ENCODE measurements at places on chromosomes 6 and 20.

- no peak for DNase-seq
Measured at GRCh38 chr6:100445512-100445911, 19.2 kb downstream of the SIM1 start.

GRCh38 chr6:6592826-6593475 is 4.4 kb downstream of the LY86 start:
- no peak for DNase-seq

DNA sequence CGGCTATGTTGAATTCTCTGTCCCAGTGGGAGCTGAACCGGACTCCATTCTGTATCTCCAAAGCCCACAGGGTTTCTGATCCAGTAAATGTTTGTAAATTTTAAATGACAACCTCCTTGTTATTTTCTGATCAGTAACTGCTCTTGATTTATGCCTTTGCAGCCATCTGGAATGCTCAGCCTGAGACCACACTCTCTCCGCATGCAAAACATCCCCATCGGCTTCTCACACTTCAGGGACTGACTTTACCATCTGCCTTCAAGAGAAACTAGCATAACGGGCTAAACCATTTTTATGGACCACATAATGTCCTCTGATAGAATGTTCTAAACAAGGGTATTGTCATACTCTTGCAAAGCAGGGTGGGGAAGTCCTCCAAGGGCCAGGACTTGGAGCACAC is 94.5 kb upstream of the FOXQ1 start:
- DNase-seq, result no peak

GRCh38 chr20:17708675-17709360 is 9.1 kb downstream of the BANF2 start:
- DNase-seq, result no peak

GRCh38 chr6:56900784-56901183 is 54.1 kb upstream of the BEND6 start:
- DNase-seq, result no peak

- no peak for DNase-seq
Measured at GRCh38 chr6:127582777-127583462, 5.9 kb downstream of the C6orf58 start.

GRCh38 chr20:665276-665675 is 10.3 kb downstream of the SCRT2 start:
- DNase-seq, result no peak

GRCh38 chr6:35635601-35636597 is 52.8 kb downstream of the FKBP5 start:
- DNase-seq, result no peak

- DNase-seq, result no peak
Measured at GRCh38 chr20:22823119-22823518, 212.0 kb upstream of the SSTR4 start.

- no peak for DNase-seq
Measured at GRCh38 chr6:144268794-144269349, 16.3 kb upstream of the UTRN start.

GRCh38 chr20:57421253-57422220 is 30.3 kb downstream of the RBM38 start:
- DNase-seq, result no peak

GRCh38 chr6:119612176-119612891 is 262.8 kb upstream of the MAN1A1 start:
- DNase-seq, result no peak

DNA sequence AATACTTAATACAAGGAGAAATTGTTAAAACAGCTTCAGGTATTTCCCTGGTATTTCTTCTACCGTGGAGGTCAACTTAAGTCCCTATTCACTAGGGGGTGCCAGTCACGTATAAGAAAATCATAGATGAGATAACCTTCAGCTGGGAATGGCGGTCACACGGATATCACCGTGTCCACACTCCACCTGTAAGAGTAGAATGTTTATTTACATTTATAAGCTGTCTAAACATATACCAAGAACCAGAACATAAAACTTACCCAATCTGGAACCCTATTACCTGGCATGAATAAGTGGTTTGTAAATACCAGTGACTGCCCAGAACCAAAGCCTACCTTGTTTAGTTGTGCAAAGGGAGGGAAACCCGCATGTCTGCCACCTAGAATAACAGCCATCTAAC is 1.9 kb upstream of the ELOVL4 start:
- peak; percentile 47 for DNase-seq

DNA sequence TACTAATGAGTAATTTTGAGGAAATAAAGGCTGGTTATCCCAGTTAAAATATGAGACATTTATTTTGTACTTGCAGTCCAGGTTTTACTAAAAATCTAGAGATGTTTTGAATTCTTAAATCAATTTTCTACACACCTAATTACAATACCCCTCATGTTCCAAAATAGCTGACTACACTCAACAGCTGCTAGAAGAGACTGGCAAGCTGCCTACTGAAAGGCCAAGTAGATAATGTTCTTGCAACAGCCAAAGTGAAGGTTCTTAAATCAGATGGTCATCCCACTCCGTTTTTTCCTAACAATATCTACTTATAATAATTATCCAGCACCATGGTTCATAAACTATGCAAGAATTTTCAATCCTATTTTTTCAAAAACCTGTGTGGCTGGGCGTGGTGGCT is 69.0 kb downstream of the DTNBP1 start:
- DNase-seq, result no peak

DNA sequence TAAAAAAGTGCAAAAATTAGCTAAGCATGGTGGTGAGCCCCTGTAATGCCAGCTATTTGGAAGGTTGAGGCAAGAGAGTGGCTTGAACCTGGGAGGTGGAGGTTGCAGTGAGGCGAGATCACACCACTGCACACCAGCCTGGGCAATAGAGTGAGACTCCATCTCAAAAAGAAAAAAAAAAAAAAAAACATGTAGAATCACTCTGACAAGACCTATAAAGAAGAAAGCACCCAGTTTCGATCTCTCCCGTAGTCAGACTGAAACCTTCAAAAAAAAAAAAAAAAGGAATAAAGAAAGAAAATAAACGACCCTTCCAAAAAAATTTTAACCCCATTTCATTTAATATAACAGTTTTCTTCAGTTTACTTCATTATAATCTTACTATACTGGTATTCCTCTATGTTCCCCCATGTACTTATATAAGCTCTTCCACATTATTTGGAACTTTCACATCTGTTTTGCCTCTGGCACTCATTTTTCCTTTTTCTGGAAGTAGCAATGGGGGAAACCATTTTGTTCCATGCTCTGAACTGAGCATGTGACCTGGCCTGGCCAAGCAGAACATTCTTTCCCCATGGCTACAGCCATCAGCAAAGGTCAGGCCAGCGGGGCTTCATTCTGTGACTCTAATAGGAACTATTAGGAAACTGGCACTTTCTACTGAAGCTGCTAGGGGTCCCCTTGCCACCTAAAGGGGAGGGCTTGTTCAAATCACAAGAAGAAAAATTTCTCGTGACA is 9.6 kb downstream of the SLC18B1 start:
- DNase-seq, result no peak

DNA sequence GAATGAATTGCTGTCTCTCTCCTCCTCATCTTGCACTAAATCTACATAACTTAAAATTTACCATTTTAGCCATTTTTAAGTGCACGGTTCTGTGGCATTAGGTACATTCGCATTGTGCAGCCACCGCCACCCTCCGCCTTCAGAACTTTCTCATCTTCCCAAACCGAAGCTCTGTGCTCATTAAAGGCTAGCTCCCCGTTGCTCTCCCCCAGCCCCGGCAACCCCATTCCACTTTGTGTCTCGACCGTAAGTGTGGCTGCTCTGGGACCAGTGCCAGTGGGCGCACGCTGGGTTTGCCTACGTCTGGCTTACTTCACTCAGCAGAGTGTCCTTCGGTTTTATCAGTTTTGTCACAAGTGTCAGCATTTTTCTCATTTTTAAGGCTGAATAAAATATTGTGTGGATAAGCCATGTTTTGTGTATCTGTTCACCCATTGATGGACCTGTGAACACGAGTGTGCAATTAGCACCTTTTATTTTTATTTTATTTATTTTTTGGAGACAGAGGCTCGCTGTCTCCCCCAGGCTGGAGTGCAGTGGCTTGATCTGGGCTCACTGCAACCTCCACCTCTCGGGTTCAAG is 16.8 kb downstream of the SLC17A9 start:
- DNase-seq, result no peak

DNA sequence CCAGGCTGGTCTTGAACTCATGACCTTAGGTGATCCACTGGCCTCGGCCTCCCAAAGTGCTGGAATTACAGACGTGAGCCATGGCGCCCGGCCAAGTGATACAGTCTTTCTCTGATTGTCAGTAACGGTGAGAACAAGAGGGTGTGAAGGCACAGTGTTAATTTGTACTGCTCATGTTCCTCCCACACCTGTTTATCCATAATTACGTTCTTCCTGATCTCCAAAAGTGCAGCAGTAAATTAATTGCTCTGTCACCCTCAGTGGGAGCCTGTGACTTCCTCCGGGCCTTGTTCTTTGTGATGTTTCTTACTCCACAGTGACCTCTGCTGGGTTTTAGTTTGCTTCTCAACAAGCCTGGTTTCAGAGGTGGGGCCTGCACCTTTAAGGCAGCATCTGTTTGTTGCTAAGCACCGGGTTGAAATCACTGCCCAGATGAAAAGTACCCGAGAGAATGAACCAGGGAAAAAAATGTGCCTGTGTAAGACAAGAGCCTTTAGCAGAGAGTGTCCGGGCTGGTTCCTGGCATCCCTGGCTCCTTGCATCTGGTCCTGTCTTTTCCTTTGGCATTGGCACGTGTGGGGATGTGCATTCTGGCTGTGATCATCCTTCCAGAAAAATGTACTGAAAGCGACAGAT is 89.1 kb upstream of the CLDN20 start:
- peak; percentile 35 for DNase-seq

GRCh38 chr20:53344891-53345290 is 248.7 kb downstream of the ZNF217 start:
- DNase-seq, result no peak

- no peak for DNase-seq
Measured at GRCh38 chr6:99369533-99369932, 20.1 kb upstream of the FAXC start.

GRCh38 chr20:35560541-35560940 is 18.7 kb downstream of the ERGIC3 start:
- no peak for DNase-seq

DNA sequence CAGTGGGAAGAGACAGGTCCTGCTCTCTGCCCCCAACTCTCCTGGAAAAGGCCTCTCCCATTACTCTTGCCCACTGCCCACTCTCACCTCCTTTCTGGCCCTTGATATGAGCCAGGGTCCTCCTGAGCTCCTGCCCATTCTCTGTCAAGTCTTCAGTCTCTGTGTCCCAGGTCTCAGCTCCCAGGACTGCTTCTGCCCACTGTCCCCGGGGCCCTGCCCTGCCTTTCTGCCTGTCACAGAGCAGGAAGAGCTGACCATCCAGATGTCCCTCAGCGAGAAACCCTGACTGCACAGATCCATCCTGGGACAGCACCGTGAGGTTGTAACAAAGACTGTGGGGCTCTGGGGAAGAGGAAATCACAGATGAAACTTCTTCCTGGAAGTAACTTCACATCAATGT is 22.2 kb downstream of the HLA-F start:
- DNase-seq, result no peak

GRCh38 chr20:22719167-22719591 is 134.8 kb upstream of the FOXA2 start:
- no peak for DNase-seq

GRCh38 chr6:135506270-135506997 is 8.9 kb upstream of the AHI1 start:
- DNase-seq, result no peak

DNA sequence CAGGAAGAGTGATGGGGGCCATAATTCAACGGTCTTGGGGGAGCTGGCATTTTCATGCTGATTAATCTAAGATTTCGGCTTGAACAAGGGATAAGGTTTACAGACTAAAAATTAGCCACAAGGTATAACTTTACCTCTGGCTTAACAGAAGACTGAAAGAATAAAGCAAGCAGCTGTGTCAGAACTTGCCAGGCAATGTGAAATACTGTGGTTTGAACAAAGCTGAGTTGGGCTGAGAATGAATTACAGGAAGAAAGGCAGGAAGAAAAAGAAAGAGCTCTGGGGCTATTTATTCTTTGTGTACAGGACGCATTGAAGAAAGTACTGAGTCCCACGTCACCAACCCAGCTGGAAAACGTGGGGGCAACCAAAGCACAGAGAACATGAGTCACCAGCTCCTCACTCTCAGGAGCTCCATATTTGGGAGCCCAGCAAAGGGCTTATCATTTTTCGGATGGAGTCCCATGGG is 121.5 kb upstream of the NEDD9 start:
- peak; percentile 28 for DNase-seq

DNA sequence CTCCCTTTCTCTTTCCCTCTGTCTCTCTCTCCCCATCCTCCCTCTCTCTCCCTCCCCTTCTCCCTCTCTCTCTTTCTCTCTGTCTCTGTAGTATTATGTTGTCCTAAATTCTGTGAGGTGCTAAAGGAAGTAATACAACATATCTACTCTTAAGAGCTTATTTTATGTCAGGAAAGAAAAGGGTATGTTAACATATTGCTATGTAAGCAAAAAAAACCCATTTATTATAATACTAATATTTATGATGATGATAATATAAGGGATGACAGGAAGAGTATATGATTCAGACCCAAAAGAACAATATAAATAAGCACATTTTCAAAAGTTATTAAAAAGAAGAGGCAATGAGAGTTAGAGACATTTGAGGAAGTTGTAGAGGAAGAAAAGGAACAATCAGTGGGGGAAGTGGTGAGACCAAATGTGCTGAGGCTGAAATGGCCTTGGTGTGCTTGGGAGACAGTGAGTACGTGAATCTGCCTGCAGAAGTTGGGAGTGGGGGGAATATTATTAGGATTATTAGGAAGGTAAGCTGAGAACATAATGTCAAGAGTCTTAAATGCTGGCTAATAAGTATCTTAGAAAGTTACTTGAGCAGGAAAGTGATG is 303.6 kb upstream of the FERMT1 start:
- no peak for DNase-seq

- no peak for DNase-seq
Measured at GRCh38 chr6:146300521-146300920, 243.1 kb upstream of the RAB32 start.

DNA sequence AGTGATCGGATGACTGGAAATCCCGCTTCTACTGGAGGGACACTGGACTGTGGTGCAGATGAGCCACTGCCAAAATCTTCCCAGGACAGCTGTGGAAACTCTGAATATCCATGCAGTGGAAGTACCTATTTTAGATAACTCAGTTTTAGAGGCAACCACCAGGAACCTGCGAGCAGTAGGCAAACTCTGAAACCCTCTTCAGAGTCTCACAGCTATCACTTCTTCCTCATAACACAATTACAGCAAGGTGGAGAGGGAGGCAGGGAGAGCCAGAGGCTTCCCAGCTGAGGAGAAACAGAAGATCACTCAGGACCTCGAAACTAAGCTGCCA is 322.8 kb upstream of the NT5E start:
- no peak for DNase-seq

GRCh38 chr6:166530211-166531095 is 56.0 kb downstream of the RAMACL start:
- DNase-seq, result no peak

- DNase-seq, result no peak
Measured at GRCh38 chr20:11376998-11377397, 540.7 kb upstream of the BTBD3 start.

Data from T follicular helper cell (primary cell).